ENCODE measurements at places on chromosomes 6 and 20. TPM values are rescaled to one million over a fixed set of nuclear protein-coding genes. Genes with fewer than 3 reads are reported as not detected.

DNA sequence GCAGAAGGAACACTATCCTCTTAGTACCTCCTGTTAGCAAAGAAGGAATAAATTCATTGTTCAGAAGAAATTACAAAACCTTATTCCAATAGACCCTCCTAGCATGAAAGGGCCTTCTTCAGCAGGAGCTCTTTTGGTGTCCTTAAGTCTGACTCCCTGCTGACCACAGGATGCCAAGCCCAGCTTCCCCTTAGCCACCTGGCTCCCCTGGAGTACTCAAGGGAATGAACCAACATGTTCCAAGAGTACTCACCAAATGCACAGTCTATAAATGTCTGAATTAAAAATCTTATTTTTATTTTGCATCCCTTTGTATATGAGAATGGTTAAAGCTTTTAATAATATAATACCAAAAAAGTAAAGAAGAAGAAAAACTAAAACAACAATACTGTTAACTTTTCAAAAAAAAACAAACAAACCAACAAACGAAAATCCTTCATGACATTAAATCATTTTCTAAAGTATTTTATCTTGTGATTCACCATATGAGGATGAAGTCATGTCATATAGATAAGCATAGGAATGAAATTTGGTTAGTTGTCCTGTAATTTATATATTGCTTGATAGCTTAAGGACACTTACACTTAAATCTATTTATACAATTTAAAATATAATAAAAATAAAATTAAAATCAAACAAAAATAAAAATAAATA is 1355.1 kb downstream of the HACE1 start:
- H3K4me1 ChIP-seq: no peaks in the 10 kb centered on the region
- no peaks in the 10 kb centered on the region for H3K36me3 ChIP-seq
- H3K4me3 ChIP-seq: no peak overlapping the region
- H3K27ac ChIP-seq: no peak overlapping the region
- DNase-seq: no peak
- no peaks in the 10 kb centered on the region for H3K27me3 ChIP-seq

The DNPH1 gene
- 19.3 TPM for polyA plus RNA-seq

- H3K27me3 ChIP-seq: no peaks in the 10 kb centered on the region
- H3K4me3 ChIP-seq: no peak overlapping the region
- no peak for DNase-seq
These were observed 29.4 kb downstream of the TRAF3IP2 start for GRCh38 chr6:111576291-111576690.

GRCh38 chr20:38239441-38239840 is 21.1 kb downstream of the KIAA1755 start:
- DNase-seq: no peak
- no peaks in the 10 kb centered on the region for H3K36me3 ChIP-seq
- peaks cover 1% of the 10 kb centered on the region for H3K4me1 ChIP-seq
- no peak overlapping the region for H3K4me3 ChIP-seq
- H3K27ac ChIP-seq: no peak overlapping the region

DNA sequence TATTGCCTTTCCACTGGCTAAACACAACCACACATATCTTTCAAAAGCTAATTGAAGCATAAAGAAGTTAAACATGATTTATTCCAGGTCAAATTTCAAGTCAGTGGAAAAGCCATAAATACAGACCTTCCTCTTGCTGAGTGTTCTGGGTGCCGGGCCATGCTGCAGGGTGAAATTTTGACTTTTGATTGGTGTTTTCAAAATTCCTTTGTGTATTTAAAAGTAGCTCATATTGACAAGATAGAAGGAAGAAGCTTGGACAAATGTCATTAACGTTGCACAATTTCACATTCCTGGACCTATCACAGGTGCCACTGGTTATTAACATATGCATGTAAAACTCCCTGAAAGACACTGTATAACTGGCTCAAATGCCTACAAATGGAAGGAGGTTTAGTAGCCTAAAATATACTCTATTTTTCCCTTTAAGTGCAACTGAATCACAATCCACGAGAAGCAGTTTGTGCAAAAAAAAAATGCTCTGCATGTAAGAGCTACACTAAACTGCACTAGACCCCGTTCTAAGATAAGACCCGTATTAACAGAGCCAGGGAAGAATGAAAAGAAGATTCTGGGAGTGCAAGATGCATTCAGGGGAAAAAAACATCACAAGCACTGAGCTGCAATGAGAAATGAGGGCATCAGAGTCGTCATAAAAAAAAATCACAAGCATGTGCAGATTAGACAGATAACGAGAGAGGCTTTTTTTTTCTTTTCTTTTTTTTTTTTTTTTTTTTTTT is 30.4 kb downstream of the ATXN1 start:
- DNase-seq: no peak
- H3K27me3 ChIP-seq: no peaks in the 10 kb centered on the region

DNA sequence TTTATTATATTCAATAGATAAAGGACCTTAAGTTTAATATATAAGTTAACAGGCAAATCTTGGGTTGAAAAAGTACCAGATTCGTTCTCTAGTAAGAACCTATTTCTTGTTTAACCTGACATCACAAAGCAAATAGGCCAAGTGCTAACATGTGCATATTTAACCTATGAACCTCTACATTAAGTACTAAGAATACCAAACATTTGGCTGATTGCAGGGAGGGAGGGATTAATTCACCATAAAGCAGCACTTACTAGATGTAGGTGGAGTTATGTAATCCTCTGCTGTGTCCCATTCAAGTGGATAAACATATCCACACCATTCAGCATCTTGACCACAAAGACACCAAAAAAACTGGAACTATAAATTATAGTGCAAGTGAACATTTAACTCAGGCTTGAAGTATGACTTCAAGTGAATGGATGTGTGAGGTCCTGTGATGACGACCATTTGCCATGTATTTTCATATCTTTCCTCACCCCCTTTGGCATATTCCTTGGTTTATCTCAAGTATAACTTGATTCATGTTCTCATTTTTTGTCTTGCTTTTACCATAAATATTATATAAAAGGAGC is 10.2 kb downstream of the STX11 start:
- no peak overlapping the region for H3K27ac ChIP-seq
- H3K4me3 ChIP-seq: no peak overlapping the region
- H3K27me3 ChIP-seq: no peaks in the 10 kb centered on the region
- H3K4me1 ChIP-seq: peaks cover 12% of the 10 kb centered on the region
- DNase-seq: no peak

DNA sequence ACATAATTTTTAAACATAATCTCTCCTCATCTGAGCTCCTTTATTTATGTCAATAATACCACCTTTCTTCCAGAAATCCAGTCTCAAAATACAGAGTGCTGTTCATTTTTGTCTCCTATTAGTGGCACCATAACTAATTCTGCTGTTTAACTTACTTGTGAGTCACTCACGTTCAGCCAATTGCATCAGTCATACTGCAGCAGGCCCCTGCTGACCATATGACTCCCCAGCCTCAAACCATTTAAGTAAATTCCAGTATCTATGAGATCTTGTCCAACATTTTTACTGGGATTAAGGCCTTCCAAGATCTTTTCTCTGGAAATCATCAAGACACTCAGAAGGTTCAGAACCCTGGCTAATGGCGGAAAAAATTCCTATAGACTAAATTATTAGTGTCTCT is 982.2 kb upstream of the MAP3K7 start:
- no peaks in the 10 kb centered on the region for H3K4me1 ChIP-seq
- DNase-seq: no peak
- no peak overlapping the region for H3K4me3 ChIP-seq
- no peak overlapping the region for H3K27ac ChIP-seq
- H3K36me3 ChIP-seq: no peaks in the 10 kb centered on the region

GRCh38 chr6:40066372-40066771 is 132.1 kb upstream of the MOCS1 start:
- H3K27ac ChIP-seq: no peak overlapping the region
- no peak for DNase-seq
- H3K36me3 ChIP-seq: no peaks in the 10 kb centered on the region
- H3K4me1 ChIP-seq: no peaks in the 10 kb centered on the region
- no peak overlapping the region for H3K4me3 ChIP-seq
- H3K27me3 ChIP-seq: no peaks in the 10 kb centered on the region

DNA sequence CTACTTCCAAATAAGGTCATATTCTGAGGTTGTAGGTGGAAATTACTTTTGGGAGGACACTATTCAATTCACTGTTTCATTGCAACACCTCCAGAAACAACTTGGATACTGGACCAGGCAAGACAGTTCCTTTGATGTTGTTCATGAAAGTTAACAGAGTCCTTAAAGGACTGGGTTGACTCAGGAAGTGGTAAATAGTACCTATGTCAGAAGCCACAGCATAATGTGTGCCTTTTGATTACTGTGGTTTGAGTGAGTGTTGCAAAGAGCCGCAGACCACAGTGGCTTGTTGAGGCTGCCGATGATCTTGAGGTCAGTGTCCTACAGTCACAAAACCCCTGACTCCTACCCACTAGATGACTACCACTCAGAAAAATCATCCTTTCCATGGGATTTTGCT is 10.9 kb downstream of the IL20RA start:
- no peaks in the 10 kb centered on the region for H3K36me3 ChIP-seq
- H3K27ac ChIP-seq: no peak overlapping the region
- H3K4me3 ChIP-seq: no peak overlapping the region

GRCh38 chr20:36726168-36726567 is 19.7 kb downstream of the NDRG3 start:
- no peak overlapping the region for H3K4me3 ChIP-seq
- H3K4me1 ChIP-seq: peaks cover 3% of the 10 kb centered on the region
- no peaks in the 10 kb centered on the region for H3K27me3 ChIP-seq
- H3K27ac ChIP-seq: no peak overlapping the region
- no peaks in the 10 kb centered on the region for H3K36me3 ChIP-seq
- no peak for DNase-seq

The TBX18 gene
- polyA plus RNA-seq: 3.9 TPM

The SHLD1 gene
- polyA plus RNA-seq: 5.4 TPM

The WFDC12 gene
- not detected for polyA plus RNA-seq

The AHCY gene
- polyA plus RNA-seq: 237 TPM

- peaks cover 7% of the 10 kb centered on the region for H3K4me1 ChIP-seq
- no peak for DNase-seq
- no peak overlapping the region for H3K27ac ChIP-seq
- H3K4me3 ChIP-seq: no peak overlapping the region
- no peaks in the 10 kb centered on the region for H3K36me3 ChIP-seq
- H3K27me3 ChIP-seq: no peaks in the 10 kb centered on the region
These were observed 74.6 kb upstream of the CEP85L start for GRCh38 chr6:118725944-118726343.

The OVOL2 gene
- 22.7 TPM for polyA plus RNA-seq

GRCh38 chr6:86937219-86938079 is at the start of gene HTR1E:
HTR1E (plus strand) TSS chr6:86937528; CDS start chr6:87015335, 77,807 bp downstream.
- H3K27ac ChIP-seq: no peak within 1 kb of the TSS
- no peaks in the 10 kb centered on the region for H3K27me3 ChIP-seq
- DNase-seq: peak; percentile 68
- no peaks in the 10 kb centered on the region for H3K36me3 ChIP-seq

The SPINT4 gene
- not detected for polyA plus RNA-seq

DNA sequence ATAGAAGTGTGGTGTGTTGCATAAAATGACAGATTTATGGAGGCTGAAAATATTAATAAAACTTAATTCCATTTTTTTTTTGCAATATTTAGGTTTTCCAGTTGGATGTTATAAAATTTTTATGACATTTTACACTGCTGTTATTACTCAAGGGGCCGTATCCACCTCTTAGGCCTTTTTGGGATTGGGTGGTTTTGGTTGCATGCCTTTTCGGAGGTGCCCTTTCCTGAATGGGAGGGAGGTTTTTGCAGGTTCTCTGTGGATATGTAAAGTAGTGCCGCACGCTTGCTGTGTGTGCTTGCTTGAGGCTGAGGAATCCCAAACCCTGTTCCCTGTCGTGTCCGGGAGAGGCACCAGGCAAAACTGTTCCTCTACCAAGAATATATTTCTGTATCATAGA is 6.8 kb downstream of the ARID1B start:
- no peaks in the 10 kb centered on the region for H3K36me3 ChIP-seq
- H3K27ac ChIP-seq: peak overlapping the region; percentile 100
- DNase-seq: no peak
- no peak overlapping the region for H3K4me3 ChIP-seq
- no peaks in the 10 kb centered on the region for H3K27me3 ChIP-seq

GRCh38 chr20:5510446-5510845 is 193.7 kb upstream of the PROKR2 start:
- H3K4me3 ChIP-seq: no peak overlapping the region
- DNase-seq: no peak
- no peaks in the 10 kb centered on the region for H3K36me3 ChIP-seq
- no peak overlapping the region for H3K27ac ChIP-seq
- no peaks in the 10 kb centered on the region for H3K4me1 ChIP-seq

The RUNX2 gene
- 6.0 TPM for polyA plus RNA-seq

The TMEM244 gene
- polyA plus RNA-seq: not detected

DNA sequence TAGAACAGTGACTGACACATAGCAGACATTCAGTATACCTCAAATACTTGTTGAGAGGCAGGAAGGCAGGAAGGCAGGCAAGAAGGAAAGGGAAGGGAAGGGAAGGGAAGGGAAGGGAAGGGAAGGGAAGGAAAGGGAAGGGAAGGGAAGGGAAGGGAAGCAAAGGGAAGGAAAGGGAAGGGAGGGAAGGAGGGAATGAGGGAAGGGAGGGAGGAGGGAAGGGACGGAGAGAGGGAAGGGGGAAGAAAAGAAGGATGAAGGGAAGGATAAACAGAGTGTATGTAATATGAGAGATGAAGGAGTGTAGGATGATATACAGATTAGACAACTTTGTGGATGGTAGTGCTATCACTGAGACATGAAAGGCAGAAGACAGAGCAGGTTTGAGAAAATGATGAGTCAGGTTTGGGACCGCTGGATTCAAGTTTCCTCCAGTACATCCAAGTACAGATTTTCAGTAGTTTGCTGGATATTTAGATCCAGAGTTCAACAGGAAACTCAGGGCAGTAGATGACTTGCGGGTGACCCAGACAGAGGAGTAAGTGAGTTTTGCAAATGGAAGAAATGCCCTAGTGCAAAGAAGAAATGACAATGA is 85.9 kb downstream of the MAFB start:
- H3K27ac ChIP-seq: no peak overlapping the region
- no peaks in the 10 kb centered on the region for H3K4me1 ChIP-seq
- H3K4me3 ChIP-seq: no peak overlapping the region
- H3K36me3 ChIP-seq: no peaks in the 10 kb centered on the region

GRCh38 chr6:84921891-84922290 is 157.5 kb upstream of the TBX18 start:
- H3K4me1 ChIP-seq: no peaks in the 10 kb centered on the region
- DNase-seq: no peak
- no peaks in the 10 kb centered on the region for H3K27me3 ChIP-seq
- H3K27ac ChIP-seq: no peak overlapping the region

DNA sequence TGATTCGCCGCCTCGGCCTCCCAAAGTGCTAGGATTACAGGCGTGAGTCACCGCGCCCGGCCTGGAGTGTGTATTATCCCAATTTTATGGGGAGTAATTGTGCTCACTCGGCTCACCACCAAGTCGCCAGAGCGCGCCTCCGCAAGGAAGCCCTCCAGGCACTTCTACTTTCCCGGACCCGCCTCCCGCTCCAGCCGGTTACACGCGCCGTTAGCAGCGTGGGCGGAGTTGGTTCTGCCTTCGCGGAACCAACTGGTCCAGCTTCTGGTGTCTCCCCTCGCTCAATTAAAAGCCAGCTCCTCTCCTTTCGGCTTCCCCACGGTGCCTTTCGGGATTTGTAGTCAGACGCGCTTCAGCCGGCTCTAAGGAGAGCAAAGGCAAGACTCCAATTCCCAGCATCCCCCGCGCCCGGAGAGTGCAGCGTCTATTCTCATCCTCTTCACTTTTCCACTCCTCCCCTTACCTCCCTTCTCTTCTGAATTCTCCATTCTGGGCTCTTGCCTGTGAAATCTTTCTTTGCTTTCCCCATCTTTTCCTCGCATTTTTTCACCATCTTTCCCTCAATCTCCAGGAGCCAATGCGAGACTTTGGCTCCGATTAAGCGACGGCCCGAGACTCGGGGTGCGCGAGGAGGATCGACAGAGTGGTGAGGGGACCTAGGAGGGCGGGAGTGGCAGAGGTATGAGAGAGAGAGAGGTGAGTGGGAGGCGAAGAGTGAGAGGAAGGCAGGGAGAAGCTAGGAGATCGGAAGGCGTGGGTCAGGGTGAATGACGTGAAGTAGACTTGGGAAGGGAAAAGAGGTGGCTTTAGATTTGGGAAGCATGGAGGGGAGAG is at the start of gene GTF2H4:
Gene GTF2H4 (plus strand): TSS at position 450 of the 834 bp plus-strand sequence.
- peak; percentile 98 for DNase-seq
- H3K27me3 ChIP-seq: no peaks in the 10 kb centered on the region
- H3K27ac ChIP-seq: no peak within 1 kb of the TSS
